T-cell (primary cell): ENCODE measurements at places on chromosomes 3 and 15. TPM values are rescaled to one million over a fixed set of nuclear protein-coding genes. Genes with fewer than 3 reads are reported as not detected.

The SLC41A3 gene
- 34.5 TPM for total RNA-seq

The RTP4 gene
- 3.2 TPM for total RNA-seq

The XCR1 gene
- not detected for total RNA-seq

The DUOXA1 gene
- 0.40 TPM for total RNA-seq
